ENCODE measurements at places on chromosomes 5 and 9.

- peak; percentile 75 for DNase-seq
Observed at GRCh38 chr5:10307206-10308148, at the start of gene CMBL. Gene CMBL, minus strand, starts transcription at chr5:10307902. Its CDS starts 17,140 bp downstream, at chr5:10290762.

- peak; percentile 96 for DNase-seq
Observed at GRCh38 chr9:114155263-114155994, at the start of gene COL27A1. Gene COL27A1, plus strand, starts transcription at chr9:114155537. Its CDS starts 414 bp downstream, at chr9:114155951.

GRCh38 chr5:81181576-81182316 is 51.4 kb upstream of the CKMT2 start:
- DNase-seq = no peak

GRCh38 chr5:2860101-2860500 is 108.6 kb upstream of the IRX2 start:
- DNase-seq = no peak

DNA sequence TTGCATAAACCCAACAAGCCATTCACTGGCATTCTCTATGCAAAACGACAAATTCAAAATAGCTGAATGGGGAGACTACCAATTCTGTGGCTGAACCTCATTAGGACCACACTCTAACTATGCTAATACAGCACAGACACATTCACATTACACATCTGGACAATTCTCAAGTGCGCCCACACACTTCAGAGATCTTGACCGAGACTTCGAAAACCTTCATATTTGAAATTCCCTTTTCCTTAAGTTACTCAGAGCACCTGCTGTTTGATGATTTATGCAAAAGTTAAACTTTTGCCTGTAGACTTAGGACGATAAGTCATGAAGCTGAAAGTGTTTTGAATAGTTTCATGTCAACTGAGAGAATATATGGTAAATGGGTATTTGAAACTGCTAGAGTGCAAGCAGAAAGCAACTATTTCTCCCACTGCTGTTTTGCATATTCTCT is 111.9 kb downstream of the FBN2 start:
- DNase-seq = no peak

DNA sequence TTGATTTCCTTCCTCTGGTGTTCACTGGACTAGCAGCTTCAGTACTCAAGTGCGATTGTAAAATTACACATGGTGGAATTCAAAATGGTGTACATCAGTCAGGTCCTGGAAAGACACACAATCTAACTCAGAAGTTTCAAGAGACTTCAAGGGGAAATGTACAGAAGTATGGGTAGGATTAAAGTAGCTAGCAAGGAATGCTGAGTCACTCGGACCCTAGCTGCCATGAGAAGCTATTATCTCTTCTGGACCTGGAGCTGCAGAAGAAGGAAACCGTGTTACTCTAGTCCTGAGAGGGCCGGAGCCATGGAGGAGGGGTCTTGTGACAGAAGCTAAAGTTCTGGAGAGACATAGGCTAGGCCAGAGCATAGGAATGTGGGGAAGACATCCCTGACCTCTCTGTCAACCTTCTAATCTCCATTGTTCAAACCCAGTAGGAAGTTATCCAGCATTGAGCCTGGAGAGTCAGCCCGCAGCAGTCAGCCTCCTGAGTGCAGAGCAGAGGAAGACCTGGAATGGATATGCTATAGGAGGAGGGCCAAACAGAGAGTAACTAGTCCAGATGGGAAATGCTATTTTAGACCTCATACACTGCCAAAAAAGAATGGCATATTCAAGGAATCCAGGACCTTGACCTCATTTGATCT is 84.3 kb downstream of the GHR start:
- no peak for DNase-seq

- no peak for DNase-seq
Observed at GRCh38 chr9:126703002-126703865, 89.5 kb downstream of the LMX1B start.

GRCh38 chr5:88251048-88251711 is 17.5 kb downstream of the TMEM161B start:
- DNase-seq = no peak
